Right ventricle myocardium superior (tissue), 1 donor: ENCODE measurements at places on chromosomes 5 and 9. TPM values are rescaled to one million over a fixed set of nuclear protein-coding genes. Genes with fewer than 3 reads are reported as not detected.

GRCh38 chr9:107960916-107961315 is 471.3 kb upstream of the KLF4 start:
- no peak for DNase-seq

The GALNT12 gene
- total RNA-seq: 0.43 TPM

The BAAT gene
- total RNA-seq: 0.08 TPM

GRCh38 chr5:179323026-179323870 is 22.0 kb downstream of the ADAMTS2 start:
- peak; percentile 38 for DNase-seq

- no peak for DNase-seq
Observed at GRCh38 chr5:127802477-127802865, 99.3 kb downstream of the CCDC192 start.

GRCh38 chr9:37290940-37291485 is 131.5 kb upstream of the GRHPR start:
- DNase-seq: no peak

GRCh38 chr9:126062158-126062886 is 264.3 kb upstream of the MVB12B start:
- no peak for DNase-seq

The CCNO gene
- total RNA-seq: not detected

The PRPF4 gene
- 11.0 TPM for total RNA-seq

DNA sequence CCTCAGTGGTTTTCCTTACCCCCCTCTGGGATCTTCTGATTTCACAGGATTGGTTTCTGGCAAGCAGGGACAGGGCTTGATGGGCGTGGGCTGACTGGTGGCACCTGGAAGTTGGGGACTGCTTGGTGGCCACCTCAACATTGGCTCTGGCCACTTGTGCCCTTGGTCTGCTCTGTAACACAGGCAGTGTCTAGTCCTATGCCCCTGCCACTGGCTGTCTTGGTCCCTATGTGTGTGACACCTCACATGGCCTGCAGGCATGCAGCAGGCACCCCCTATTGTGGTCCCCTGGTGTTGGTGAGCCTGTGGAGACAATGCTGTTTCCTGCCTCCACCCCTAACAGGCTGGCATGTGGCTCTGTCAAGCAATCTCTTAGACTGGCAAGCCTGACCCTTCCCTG is 71.3 kb downstream of the GDA start:
- no peak for DNase-seq

- DNase-seq: no peak
Observed at GRCh38 chr5:156815988-156816599, 34.0 kb upstream of the PPP1R2B start.

The ADRA1B gene
- 1.5 TPM for total RNA-seq

The CATSPER3 gene
- total RNA-seq: 0.32 TPM

The OTP gene
- total RNA-seq: not detected

DNA sequence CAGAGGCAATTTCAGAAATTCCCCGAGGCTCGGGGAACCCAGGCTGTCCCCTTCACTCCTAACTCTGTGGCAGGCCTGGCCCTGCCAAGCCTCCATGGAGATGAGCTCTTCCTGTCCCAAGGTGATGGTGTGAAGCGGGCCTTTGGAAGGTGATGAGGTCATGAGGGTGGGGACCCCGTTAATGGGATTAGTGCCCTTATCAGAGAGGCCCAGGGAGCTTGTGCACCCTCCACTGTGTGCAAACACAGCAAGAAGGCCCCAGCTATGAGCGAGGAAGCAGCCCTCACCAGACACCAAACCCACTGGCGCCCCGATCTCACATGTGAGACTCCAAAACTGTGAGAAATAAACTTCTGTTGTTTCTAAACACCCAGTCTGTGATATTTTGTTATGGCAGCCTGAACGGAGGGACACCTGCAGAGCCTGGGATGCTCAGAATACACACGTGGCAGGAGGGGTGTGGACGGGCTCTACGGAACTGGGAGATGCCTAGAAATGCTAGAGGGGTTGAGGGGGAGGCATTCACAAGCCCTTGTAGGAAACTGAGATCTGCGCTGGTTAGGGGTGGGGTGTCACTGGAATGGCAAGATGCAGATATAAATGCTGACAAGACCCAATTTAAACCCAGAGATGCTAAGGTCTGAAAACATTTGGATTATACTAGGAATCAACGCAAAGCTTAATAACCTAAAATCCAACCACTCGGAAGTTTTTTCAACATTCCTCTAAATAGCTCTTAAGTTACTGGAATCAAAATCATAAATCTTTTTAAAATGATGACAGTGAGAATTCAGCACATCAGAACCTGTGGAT is 46.9 kb downstream of the ADAMTS2 start:
- DNase-seq: peak; percentile 22

The LIFR gene
- 53.2 TPM for total RNA-seq

DNA sequence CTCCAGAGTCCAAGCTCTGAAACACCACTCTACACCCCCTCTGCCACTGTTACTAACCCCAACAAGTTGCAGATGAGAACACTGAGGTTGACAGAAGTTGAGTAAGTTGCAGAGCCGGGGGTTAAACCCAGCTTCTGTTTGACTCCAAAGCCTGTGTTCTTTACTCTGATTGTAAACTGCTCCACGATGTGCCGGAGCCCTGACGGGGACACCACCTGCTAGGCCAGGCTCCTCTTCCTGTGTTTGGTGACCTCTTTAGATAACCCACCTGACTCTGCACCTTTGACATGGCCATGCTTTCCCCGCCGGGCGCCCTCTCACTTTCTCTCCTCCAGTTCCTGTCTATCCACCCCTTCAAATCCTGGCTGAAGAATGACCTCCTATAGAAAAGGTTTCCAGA is 96.7 kb downstream of the PAX5 start:
- no peak for DNase-seq

- DNase-seq: no peak
Observed at GRCh38 chr9:70988551-70988950, 132.9 kb downstream of the TRPM3 start.

GRCh38 chr9:132881826-132882225 is 3.1 kb downstream of the SPACA9 start:
- no peak for DNase-seq

The FGF10 gene
- 1.6 TPM for total RNA-seq

The GRIA1 gene
- total RNA-seq: 0.05 TPM

The APC gene
- 33.1 TPM for total RNA-seq

GRCh38 chr9:110104261-110104809 is 103.6 kb downstream of the C9orf152 start:
- no peak for DNase-seq

The ALDOB gene
- 0.56 TPM for total RNA-seq

- DNase-seq: no peak
Observed at GRCh38 chr9:115194216-115194615, 76.3 kb upstream of the TNC start.

The ZDHHC12 gene
- 5.4 TPM for total RNA-seq

GRCh38 chr9:75239176-75239575 is 150.9 kb downstream of the OSTF1 start:
- DNase-seq: no peak
